Pons (tissue), 1 donor: ENCODE measurements at places on chromosomes 7 and 10.
A peak's percentile ranks its signal among the peaks of the same experiment; 100 is the strongest.

- no peak for DNase-seq
Observed at GRCh38 chr7:4119848-4120247, 562.2 kb upstream of the FOXK1 start.

GRCh38 chr7:158666401-158666800, 38.2 kb downstream of the NCAPG2 start:
- no peak for DNase-seq

GRCh38 chr7:28904578-28905048, 53.5 kb downstream of the TRIL start:
- DNase-seq, result no peak

DNA sequence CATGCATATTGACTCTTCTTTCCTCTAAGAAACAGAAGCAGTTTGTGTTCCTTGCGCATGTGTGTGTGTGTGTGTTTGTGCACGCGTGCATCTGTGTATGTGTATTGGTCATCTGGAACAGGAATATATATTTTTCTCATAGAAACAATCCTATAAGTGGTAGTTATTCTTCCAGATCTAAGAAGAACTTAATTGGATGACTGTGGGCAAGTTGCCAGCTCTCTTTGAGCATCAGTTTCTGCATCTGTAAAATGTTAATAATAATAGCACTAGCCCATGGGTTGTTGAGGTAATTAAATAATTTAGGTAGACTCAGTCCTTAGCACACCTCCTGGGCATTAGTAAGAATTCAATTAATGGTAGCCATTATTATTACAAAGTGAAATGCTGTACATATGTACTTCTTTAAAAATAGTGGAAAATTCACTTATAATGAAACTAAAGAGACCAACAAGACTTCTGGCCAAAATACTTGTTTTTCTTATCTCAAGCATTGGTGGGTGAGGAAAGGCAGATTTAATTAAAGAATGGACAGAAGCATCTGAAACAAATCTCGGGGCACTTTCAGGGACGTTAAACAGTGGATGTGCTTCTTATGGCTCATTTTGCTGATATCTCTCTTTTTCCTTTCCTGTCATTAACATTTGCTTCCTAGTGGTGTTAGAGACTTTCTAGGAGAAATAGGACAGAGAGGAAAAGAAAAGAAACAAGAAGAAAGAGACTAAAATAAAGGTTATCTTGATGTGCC, 124.9 kb upstream of the HABP2 start:
- DNase-seq, result no peak

GRCh38 chr10:112515852-112516251, 68.8 kb downstream of the VTI1A start:
- no peak for DNase-seq

DNA sequence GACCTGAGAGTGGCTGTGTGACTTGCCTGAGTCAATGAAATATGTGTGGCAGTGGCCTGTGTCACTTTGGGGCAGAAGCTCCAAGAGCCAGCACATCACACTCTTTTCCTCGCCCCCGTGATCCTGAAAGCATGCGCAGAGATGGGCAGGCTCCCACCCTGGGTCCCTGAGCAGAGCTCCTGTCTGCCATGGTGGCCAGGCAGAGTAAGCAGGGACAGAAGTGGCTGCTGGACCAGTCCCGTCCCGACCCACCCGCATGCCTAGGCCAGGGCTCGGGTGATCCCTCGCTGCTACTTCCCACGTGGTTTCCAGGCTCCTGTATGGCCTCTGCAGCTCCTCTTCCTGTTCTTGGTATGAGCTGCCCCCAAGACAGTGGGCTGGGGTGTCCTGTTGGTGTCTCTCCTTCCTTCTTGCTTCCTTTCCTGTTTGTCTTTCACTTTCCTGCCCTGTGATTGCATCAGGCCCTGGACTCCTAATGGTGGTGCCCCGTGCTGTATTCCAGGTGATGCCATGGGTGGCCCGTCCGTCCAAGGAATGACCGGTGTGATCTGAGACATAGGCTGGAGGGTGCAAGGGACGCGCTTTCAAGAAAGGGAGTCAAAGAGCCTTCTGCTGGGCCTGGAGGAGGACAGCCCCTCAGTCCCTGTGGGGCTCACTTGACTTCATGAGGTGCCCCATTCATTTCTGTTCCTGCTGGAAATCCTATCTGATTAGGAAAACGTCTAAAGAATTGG, 71.4 kb upstream of the SHH start:
- DNase-seq, result no peak

DNA sequence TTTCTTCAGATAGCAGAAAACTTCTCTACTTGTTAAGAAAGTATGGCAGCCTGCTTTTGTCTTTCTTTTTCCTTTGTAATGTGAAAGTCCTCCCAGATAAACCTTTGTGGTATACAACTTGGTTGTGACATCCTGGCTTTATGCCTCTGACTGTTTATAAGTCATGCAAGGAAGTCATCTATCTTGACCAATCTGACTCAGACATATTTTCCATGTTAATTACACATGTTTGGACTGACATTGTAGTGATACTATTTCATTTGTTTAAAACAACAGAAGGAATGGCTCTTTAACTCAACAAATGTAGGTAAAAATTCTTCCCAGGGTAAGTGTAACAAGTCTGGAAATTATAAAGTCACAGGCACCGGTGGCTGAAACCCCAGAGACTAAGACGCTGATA, 341.6 kb upstream of the MEOX2 start:
- no peak for DNase-seq

GRCh38 chr7:132636581-132636980, 60.3 kb upstream of the PLXNA4 start:
- DNase-seq, result no peak

GRCh38 chr10:74507951-74508350, 318.4 kb upstream of the KAT6B start:
- DNase-seq, result no peak

GRCh38 chr7:98329791-98330373, 48.4 kb downstream of the BRI3 start:
- DNase-seq, result no peak

GRCh38 chr7:30927040-30927439, 15.4 kb downstream of the AQP1 start:
- no peak for DNase-seq

GRCh38 chr10:102628451-102628911, 15.8 kb upstream of the TRIM8 start:
- DNase-seq, result peak; percentile 93

DNA sequence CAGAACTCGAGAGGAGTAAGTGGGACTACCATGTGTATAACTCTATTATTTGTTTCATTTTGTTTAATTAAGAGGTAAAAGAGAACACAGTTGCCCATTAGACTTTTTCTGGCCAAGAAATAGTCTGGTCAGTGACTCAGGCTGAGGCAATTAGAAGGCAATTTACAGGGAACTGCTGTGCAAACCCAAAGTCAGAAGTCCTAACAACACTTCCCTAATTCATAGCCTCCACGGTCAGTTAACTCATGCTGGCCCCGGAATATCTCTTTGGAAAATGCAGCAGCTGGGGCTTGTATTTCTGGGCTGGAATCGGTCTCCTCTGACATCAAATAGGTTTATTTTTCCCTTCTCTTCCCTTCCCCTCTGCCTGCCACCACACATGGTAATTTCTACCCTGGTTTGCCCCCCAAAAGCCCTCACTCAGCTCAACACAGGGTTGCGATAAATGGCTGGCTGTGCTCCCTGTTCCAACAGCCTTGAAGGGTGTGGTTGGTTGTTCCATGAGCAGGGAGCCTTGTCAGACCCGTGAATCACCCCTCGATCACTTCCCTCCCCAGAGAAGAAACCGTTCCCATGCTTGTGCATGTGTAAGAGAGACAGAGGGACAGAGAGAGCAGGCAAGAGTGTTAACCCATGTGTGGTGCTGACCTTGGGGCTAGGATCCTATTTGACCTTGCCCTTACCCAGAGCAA, 5.3 kb downstream of the SH3PXD2A start:
- no peak for DNase-seq

DNA sequence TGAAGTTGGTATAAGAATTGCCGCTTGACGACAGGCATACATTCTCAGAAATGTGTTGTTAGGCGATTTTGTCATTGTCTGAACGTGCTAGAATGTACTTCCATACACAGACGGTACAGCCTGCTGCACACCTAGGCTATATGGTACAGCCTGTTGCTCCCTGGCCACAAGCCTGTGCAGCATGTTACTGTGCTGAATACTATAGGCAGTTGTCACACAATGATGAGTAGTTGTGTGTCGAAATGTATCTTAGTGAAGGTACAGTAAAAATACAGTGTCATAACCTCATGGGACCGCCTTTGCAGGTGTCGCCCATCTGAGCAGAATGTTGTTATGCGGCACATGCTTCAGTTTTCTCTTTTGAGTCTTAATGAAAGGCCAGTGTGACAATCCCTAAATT, 66.5 kb downstream of the SHH start:
- DNase-seq, result no peak

DNA sequence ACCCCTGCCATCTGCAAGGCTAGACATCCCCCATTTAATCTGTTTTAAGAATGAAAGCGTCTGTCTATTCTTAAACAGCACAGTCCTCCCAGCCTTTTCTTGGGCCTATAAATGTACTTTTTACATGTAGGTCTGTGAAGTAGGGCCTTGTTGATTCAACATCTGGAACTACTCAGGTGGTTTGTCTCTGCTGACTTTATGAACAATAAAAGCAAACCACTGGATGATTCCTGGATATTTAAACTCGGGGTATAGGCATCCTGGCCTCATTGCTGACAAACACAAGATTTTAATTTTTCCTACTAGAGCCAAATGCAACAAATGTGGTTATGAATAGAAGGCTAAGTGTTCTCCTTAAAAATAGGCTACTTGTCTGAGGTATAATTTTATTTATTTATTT, 198.3 kb downstream of the WDR11 start:
- no peak for DNase-seq

DNA sequence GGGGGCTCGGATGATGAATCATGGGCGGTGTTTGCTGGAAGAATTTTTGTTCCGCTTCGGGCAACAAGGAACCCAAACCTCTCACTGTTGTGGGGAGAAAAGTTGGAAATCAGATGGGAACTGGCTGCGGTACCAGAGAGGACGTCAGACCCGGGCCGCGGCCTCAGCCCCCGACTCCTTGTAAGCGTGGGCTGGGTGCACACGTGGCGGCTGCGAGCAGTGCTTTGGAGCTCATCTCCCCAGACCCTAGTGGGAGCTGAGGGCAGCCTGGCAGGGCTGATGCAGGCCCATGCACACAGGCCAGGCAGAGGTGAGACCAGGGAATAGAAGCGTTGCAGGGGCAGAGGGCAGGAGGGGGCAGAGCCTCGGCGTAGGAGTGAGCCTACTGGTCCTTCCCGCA, 136.5 kb downstream of the FAM53B start:
- no peak for DNase-seq

DNA sequence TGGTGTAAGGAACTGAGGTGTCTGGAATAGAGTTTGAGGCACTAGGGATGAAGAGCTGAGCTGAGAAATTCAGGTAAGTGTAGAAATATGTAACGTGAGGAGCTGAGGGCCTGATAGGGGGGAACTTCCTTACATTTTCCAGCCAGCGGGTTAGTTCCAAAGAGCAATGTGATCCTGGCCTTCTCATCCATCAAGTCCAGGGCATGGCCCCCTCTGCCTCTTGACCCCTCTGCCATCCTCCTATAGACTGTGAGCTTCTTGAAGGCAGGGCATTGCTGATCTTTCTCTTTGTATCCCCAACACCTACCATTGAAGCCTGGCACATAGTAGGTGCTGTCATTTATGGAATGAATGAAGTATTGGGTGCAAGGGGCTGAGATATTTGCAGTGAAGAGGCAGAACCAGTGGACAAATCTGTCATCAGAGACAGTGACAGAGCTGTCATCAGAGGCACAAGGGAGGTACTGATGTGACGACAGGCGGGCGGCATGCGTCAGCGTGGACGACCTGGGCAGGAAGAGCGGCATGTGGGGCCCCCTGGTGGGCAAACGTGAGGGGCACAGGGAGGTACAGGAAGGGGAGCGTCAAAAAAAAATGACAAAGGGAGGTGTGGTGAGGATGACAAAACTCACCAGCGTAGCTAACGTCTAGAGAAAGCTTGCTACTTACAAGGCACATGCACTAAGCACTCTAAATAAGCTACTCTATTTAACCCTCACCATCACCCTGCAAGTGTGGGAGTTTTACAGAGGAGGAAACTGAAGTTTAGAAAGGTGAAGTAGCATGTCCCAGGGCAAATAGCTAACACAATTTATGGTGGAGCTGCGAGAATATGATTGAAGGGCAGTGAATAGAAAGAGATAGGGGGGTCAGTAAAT, 5.2 kb upstream of the CAMK2G start:
- peak; percentile 66 for DNase-seq

DNA sequence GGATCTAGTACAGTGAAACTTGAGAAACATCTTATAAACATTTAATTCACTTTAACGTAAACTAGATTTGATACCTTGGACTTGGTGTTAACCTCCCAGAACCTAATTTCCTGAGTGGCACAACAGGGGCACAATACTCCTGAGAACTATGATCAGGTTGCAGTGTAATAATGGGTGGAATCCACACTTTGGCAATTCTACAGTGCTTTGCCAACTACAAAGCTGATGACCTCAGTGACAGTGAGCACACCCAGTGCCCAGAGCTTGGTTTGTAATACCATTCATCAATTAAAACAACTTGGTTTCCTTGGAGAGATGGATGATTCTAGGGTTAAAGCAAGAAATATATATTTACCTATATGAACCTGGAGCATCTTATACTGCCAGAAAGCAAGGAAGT, 379.2 kb downstream of the NRG3 start:
- no peak for DNase-seq

DNA sequence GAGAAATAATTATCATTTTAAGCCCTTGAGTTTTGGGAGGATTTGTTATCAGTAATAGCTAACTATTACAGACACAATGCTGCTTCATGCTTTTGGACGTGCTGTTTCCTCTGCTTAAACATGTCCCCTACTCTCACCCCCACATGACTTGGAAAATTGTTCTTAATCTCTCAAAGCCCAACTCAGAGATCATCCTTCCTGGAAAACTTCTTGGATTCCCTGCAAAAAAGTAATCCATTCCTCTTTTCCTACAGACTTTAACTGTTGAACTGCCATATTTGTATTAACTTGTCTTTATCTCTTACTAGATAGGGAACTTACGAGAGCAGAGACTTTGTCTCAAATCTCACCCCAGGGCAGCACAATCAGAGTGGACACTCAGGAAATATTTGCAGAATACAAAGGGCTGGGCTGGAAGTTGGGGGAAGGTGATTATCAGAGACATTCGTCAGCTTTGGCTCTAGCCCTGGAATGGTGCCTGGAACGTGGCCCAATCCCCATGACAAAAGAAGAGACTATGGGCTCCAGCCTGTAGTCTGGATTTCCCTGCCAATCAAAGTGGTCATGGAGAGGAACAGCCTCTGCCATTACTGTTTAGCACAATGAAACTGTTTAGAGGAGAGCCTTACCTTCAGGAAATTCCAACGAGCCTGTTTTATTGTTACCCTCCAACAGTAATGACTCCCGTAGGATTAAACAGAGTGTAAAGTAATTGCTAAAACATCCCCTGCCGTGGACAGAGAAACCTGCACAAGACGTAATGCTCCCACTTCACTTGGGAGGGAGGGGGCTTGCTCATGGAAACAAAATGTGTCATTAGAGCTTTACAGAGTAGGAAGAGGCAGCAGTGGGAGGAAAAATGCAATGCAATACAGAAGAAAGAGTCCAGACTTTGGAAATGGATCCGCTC, 140.4 kb upstream of the AUTS2 start:
- no peak for DNase-seq
